ENCODE measurements at places on chromosomes 2 and 18.
A peak's percentile ranks its signal among the peaks of the same experiment; 100 is the strongest.

DNA sequence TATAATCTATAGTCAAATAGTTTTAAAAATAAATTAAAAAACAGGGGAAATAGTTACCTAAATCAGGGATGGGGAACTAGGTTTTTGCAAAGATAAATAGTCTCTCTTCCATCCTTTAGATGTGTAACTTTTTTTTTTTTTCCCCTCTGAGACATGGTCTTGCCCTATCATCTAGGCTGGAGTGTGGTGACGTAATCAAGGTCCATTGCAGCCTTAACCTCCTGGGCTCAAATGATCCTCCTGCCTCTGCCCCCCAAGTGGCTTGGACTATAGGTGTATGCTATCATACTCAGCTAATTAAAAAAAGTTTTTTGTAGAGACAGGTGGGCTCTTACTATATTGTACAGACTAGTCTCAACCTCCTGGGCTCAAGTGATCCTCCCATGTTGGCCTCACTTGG, 316.5 kb downstream of the CCDC85A start:
- no peak for DNase-seq

DNA sequence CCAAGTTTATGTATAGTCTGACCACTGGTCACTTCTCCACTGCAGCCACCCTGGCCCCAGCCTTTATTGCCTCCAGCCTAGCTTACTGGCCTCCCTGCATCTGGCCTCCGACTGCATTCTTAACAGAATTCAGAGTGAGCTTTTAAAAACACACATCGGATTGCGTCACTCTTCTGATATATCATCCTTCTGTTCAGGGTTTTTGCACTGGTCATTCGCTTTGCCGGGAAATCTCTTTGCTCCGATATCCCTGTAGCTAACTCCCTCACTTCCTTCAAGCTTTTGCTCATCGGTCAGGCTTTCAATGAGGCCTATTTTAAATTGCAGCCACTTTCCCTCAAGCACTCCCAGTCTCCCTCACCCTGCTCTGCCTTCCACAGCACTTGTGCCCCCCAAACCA, 101.6 kb upstream of the DLX2 start:
- DNase-seq: no peak

DNA sequence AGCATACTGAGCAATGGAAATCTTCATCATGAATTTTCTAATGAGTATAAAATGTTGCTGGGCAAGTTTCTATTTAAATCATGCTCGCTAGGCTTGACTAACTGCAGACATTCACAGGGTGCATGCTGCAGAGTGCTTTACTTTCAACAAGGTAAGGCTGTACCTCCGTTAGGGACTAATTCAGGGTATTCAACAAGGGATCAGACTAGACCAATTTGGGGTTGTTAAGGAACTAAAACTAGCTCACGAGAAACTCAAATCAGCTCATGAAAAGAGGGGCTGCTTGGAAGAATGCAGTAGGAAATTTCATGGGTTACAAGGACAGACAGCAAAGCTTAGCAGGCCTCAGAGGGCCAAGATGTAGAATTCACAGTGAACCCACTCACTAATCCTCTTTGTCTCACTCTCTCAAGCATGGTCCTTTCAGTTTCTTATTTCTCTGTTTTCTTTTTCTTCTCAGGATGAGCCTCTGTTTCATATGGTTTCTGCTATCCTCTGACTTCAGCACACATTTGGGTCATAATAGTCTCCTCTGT, 2.2 kb downstream of the MYO3B start:
- DNase-seq: no peak

DNA sequence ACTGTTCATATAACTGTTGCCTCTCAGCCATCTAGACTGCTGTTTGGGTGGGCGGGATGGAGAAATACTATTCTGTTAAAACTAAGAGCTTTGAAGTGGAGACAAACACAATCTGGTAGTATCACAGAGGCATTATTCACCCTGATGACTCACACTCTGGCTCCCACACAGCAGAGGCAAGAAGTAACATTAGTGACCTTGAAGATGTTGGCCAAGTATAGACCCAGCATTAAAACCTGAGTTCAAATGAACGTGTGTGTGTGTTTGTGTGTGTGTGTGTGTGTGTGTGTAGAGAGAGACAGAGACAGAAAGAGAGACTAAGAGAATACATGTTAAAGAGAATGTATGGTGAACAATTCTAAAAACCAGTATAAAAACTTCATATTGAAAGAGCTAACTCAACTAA, 22.5 kb upstream of the ACVR1 start:
- DNase-seq: peak; percentile 84

DNA sequence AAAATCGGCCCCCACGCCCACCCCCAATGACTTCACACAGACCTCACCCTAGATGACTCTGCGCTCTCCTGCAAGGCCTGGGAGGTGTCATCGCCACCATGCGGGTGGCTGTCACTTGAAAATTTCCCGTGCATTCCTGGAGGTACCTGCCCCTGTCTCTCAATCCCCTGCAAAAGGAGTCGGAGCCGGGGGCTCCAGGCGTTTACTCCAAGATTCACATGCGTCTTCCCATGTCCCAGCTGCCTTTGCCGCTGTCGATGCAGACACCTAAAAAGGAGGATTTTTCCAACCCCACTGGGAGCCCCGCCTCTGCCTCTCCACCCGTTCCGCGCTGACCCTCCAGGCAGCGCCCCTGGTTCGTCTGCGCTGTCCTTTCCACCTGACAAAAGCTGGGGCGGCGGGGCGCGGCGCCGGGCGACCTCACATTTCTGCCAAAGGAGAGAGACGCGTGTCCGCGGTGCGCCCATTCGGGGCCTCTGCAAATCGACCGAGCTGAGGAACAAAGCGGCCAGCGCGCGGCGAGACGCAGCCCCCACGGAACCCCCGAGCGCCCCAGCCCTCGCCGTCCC, 667 bp downstream of the REEP1 start:
- no peak for DNase-seq

DNA sequence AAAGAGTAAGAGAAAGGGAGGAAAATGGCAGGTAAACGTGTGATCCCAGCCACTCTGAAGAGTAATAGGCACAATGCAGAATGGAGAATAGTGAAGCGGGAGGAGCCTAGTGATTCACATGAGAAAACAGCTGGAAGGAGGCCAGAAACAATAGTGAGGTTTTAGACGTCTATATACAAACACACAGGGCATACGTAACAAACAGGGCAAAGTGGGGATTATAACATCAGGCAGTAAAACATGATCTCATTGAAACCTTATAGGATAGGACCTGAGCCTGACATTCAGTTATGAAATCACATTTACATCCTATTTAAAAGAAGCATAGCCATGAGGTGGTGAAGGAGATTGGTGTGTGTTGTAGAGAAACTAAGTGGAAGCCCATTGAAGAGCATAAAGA, 33.0 kb upstream of the GATA6 start:
- DNase-seq: no peak

DNA sequence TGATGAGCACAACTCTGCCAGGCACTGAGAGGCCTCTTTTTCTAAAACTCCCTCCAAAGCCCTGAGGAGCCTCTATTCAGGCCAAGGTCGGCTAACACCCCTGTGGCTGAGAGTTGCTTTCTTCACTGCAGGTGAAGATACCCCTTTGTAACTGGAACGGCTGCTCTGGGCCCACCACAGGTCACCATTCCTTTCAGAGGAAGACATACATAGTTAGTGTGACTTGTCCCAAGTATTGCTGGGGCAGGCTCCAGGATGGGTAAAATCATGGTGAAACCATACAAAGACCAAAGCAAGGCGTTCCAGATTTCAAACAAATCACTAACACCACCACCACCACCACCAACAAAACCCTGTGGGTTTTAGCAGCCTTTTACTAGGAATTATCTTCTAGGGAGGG, 36.8 kb downstream of the CHST10 start:
- DNase-seq: no peak

- DNase-seq: no peak
Observed at GRCh38 chr2:44805401-44806235, 135.9 kb upstream of the SIX3 start.
